Aorta (tissue), 5 donors: ENCODE measurements at places on chromosomes 7 and 10. TPM values are rescaled to one million over a fixed set of nuclear protein-coding genes. Genes with fewer than 3 reads are reported as not detected.

- H3K4me3 ChIP-seq: no peak overlapping the region
- H3K27me3 ChIP-seq: no peaks in the 10 kb centered on the region
- H3K4me1 ChIP-seq: no peaks in the 10 kb centered on the region
- no peaks in the 10 kb centered on the region for H3K36me3 ChIP-seq
- no peak for DNase-seq
These were observed 1053.9 kb downstream of the KCNMA1 start for GRCh38 chr10:76583711-76584161.

GRCh38 chr10:58776568-58777318 lies 264.1 kb downstream of the BICC1 start:
- no peaks in the 10 kb centered on the region for H3K36me3 ChIP-seq
- no peaks in the 10 kb centered on the region for H3K27me3 ChIP-seq
- H3K4me3 ChIP-seq: no peak overlapping the region
- no peaks in the 10 kb centered on the region for H3K4me1 ChIP-seq
- H3K27ac ChIP-seq: no peak overlapping the region
- DNase-seq: no peak

The GTPBP4 gene
- total RNA-seq: 29.2 TPM

The XRCC2 gene
- 0.57 TPM for total RNA-seq

The CCDC136 gene
- total RNA-seq: 18.3 TPM
